ENCODE measurements at places on chromosomes 1 and 21. TPM values are rescaled to one million over a fixed set of nuclear protein-coding genes. Genes with fewer than 3 reads are reported as not detected.

DNA sequence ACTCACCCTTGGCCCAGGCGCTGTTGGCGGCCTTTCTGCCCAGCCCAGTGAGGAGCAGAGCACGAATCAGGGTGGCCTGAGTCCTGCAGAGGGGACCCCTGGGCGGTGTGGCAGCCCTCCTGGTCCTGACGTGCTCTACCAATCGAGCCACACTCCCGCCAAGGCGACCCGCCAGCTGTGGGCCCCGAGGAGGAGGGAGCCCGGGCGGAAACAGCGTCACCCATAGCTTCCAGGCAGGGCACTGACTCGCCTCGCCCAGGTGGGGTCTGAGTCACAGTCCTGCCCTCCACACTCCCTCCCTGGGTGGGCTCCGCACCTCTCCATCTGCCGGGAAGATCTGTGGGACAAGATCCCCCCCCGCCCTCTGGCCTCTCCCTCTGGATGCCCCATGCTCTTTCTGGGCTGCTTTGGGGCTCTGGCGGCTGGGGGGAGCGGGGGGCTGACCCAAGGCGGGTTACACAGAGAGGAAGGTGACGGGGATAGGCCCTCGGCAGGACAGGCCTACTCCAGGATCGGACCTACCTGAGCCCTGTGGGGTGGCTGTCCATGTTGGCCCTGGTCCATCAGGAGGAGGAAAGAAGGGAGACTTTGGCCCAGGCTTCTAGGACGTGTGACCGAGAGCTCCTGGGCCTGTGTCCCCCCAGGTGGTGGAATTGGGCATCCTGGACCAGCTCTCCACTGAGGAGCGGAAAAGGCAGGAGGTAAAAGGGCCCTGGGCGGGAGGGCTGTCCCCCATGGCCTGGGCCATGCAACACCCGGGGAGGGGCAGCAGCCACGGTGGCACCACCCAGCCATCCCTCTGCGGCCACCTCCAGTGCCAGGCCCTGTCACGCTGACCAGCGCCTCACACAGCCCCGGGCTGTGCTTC is 14.0 kb downstream of the ARHGEF16 start:
- DNase-seq, result no peak

DNA sequence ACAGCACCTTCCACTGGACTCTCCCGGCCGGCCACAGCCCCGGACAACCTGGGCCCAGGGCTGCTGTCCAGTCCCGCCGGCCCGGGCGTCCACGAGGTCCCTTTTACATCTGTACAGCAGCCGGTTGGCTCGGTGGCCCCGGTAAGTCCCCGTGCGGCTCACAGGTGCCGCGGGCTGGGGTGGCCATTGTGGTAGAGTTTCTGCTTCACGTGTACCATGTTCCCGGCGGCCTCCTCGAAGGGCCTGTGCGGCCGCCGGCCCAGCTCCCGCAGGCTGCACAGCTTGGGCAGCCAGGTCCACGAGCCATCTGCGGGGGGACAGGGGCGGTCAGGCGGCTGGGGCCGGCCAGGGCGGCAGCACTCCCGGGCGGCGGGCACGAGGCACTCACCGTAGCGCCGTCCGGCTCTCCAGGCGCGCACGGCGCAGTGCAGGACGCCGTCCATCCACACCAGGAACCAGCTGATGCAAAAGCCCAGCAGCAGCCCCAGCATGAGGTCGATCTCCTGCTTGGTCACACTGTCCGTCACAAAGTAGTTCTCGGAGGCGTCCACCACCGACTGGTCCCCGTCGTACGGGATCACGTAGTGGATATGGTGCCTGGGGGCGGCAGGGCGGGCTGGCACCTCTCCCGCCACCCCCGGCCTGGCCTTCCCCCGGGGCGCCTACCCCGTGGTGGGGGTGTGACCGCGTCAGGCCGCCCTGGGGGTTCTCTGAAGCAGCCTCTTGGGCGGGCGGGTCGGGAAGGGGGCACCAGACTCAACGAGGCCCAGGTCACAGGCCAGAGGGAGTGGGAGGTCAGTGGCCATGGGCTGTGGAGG is 5.0 kb downstream of the TMEM240 start:
- DNase-seq, result no peak

- DNase-seq, result no peak
Observed at GRCh38 chr1:225928186-225929175, 4.4 kb upstream of the PYCR2 start.

DNA sequence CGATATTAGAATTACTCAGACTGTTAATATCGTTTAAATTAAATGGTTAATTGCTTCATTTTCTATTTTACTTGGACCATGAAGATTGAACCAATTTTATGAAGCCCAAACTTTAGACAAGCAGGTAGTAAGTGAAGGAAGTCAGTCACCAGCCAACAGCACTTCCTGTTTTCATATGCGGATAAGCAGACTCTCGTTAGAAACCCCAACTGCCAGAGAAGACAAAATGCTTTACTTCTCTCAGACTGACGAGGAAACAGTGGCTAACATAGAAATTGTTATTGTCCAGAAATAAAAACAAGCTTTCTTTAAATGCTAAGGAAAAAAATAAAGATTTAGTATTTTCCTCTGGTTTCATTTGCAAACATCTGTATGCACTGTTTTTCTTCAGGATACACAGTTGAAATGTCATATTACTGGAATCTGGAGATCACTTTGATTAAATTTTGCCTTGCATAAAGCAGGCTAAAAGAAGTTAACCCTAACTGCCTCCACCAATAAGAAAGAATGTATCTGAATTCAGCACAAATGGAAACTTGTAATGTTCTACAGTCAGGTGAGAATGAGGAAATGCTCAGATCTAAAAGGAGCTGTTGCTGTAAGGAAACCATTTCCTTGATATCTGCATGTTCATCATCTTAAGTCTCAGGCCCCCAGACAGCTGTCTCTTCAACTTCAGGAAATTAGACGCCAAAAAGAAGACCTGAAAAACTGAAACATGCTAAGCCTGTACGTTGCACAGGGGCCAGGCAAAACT is 129.8 kb upstream of the SAMSN1 start:
- DNase-seq, result no peak

- DNase-seq, result no peak
Observed at GRCh38 chr1:212475151-212475550, 42.4 kb downstream of the NENF start.

GRCh38 chr1:85544689-85545215 is 35.8 kb upstream of the CCN1 start:
- DNase-seq, result no peak

DNA sequence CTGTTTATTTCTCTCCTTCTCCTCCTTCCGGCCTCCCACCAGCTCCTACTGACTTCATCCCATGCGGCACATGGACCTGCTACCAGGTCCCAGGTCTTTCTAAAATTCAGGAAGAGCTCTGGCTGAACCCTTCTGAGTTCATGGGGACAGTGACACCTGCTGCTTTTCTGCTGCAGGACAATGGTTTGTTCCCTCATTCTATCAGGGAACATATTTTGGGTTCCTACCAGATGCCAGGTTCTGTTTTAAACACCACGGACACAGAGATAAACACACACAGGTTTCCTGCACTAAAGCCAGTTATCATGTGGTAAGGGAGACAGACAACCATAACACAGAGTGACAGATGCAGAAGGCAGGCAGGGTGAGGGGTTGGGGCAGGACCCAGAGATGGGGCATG is 114.0 kb upstream of the RAB4A start:
- DNase-seq, result no peak

- DNase-seq, result peak; percentile 18
Observed at GRCh38 chr1:15454256-15454655, 2.3 kb upstream of the CELA2A start.

DNA sequence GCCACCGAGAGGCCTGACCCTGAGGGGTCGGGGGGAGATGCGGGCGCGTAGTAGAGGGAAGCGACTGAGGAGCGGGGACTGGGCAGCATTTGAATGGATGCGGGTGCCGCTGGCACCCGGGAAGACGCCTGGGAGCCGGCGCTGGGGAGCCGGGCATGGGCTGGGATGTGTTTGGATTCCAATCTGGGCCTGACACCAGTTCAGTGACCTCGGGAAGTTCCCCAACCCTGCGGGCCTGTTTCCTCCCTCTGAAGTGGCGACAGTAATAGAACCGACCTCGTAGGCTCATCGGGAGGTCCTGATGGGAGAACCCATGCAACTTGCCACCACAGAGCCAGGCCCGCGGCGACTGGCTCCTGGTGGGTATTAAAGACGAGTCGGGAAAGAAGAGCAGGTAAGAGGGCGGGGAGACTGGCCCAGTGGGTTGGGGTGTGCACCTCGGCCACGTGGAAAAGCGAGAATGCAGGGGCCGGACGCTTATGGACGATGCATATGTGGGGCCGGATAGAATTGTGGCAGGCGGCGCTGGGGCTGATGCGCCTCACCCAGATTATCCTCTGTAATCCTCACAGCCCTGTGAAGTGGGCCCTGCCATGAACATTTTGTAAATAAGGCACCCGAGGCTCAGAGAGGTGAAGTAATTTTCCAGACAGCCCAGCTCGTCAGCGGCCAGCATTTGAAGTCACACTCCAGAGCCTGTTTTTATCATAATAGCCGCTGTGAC is 105.8 kb downstream of the SLC16A1 start:
- no peak for DNase-seq

DNA sequence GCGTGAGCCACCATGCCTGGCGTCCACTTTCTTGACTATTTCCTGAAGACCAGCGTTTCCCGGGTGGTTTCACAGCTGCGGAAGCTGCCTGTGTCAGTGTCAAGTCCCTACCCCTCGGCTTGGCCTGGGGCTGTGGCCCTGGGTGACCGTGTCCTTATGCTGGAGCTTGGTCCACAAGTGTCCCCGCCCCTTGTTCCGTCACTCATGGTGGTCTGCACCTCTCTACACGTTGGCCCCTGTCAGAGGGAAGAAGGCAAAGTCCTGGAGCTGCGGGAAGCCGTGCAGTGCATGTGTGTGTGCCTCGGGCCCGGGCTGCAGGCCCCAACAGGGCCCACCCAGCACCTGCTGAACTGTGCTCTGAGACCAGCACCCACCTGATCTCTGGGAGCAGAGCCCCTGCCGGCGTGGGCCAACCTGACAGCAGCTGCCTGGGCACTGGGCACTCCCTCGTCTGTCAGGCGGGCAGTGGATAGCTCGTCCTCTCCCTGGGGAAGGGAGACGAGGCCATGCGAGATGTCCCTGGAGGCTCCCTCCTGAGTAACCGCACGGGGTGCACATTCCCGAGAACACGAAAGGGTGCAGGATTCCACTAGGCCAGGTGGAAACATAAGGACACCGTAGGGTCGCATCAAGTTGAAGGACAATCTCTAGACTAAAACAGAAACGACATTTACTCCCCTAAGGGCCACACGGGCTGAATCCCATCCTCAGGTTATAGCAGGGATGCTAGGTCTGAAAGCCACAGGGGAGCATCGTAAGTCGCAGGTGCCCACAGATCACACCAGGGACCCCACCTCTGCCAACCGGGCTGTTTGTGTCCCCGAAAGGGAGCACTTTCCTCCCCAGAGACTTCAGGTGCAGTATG is 2.4 kb upstream of the C1orf159 start:
- DNase-seq, result no peak

DNA sequence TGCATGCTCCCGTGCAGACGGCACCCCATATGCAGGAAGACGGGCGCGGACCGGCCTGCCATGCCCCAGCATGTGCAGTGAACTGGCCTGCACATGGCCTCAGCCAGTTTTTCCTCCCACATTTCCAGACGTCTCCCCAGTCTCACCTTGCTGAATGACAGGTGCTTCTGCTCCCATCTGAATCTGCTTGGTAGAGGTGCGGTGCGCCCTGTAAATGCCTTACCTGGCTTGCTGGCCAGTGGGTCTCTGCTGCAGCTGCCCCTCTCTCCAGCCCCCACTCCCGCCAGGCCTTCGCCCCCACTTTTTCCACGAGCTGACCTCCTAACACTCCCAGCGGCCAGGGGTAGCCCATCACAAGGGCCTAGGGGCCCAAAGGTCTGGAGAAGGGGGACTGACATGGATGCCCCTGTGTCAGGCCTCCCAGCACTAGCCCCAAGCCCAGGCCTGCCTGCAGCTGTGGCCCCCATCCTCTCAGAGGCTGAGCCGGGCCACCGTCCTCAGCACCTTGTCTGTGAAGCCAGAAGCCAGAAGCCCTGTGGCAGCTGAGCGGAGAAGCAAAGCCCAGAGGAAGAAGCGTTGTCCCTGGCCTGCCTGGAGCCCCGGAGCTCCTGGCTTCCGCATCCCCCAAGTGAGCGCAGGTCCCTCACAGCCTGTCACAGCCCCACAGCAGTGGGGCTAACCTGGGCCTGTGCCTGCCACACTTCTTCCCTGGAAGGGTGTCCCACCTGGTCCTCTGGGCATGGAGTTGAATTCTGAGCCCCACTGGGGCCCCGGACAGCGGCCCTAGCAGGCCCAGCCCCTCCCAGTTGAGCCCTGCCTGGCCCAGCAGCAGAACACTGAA is 3.7 kb upstream of the SLC19A1 start:
- DNase-seq, result no peak

DNA sequence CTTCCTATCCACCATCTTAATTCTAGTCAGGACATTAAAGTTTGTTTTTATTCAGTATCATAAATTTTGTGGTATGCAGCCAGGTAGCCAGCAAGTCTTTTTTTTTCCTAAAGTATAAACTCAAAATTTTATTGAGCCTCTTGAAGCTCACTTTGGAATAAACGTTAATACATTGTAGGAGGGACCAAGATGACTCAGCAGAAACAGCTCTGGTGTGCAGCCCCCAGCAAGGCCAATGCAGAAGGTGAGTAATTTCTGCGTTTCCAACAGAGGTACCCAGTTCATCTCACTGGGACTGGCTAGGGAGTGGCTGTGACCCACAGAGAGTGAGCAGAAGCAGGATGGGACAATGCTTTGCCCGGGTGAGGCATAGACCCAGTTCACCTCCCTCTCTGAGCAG is 9.7 kb upstream of the OR2M3 start:
- no peak for DNase-seq

- DNase-seq, result peak; percentile 96
Observed at GRCh38 chr1:231828182-231828920, 201.8 kb downstream of the DISC1 start.

DNA sequence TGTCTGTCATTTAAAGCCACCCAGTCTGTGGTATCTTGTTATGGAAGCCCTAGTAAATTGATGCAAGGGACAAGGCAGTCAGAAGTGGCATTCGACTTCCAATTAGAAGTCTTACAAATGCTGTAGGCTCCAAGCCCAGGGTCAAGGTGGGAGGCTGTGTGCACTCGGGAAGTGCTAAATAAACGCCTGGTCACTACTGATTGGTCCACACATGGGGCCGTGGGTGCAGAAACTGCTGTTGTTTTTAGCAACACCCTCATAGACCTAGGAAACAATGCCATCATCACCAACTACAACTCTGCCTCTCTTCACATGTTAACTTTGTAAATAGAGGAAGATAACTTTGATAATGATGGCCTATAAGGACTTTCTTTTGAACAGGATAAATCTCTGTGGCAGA is 20.2 kb upstream of the ZBTB21 start:
- no peak for DNase-seq

- no peak for DNase-seq
Observed at GRCh38 chr1:14522926-14523241, 75.6 kb upstream of the KAZN start.

Gene DCDC2B
- not detected for total RNA-seq

Gene CCDC30
- 1.8 TPM for total RNA-seq

Gene KISS1
- total RNA-seq, result 8.8 TPM

Gene HRNR
- not detected for total RNA-seq

Gene CA14
- not detected for total RNA-seq

Gene MR1
- total RNA-seq, result 2.5 TPM

All from kidney epithelial cell (primary cell).